ENCODE measurements at places on chromosomes 1 and 21.

DNA sequence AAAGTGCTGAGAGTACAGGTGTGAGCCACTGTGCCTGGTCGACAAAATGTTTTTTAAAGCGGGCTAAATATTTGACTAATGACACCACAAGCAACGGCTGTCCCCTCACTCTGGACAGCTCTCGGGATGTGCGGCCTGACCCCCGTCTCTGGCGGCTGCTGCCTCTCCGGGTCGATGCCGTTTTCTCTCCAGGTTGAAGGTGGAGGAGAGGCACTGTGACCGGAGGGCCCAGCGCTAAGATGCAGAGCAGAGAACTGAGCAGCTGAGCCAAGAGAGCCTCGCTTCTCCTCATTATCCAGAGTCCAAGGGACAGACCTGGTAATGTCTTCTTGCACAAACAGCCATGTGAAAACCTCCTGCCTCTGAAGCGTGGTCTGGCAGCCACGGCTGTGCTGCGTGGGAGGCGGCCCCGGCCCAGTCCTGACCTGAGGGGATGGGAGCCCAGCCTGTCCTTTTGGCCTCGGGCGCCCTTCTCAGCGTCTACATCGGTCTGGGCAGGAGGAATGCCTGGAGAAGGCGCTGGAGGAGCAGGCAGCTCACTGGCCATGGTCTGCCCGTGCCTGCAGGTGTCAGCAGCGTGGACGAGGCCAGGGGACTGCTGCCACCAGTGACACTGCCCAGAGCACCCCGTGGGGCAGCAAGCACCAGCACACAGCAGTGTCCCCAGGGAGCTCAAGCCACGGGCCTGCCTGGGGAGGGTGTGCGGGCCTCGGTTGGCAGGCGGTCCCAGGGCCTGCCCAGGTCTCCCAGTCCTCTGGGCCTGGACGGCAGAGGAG lies 10.3 kb downstream of the MORN1 start:
- no peak for DNase-seq
- no peaks in the 10 kb centered on the region for H3K36me3 ChIP-seq
- H3K4me1 ChIP-seq = peaks cover 10% of the 10 kb centered on the region
- no peak overlapping the region for H3K4me3 ChIP-seq
- H3K27ac ChIP-seq = no peak overlapping the region
- no peaks in the 10 kb centered on the region for H3K27me3 ChIP-seq

DNA sequence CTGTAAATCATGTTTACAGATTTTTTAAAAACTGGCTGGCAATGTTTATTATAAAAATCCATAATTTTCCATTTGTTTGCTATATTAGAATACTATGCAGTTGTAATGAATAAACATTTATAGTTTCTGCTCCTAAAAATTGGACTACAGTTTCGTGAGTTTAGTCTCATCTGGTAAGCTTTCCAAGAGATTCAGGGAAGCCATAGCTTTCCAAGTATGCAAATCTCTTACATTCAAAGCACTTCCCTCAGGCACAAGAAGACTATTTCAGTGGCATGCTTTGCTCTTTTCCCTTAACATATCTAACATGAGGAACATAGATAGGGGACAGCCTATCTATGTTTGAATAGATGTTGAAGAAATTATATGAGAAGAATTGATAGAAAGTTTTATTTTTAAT lies 77.2 kb downstream of the ADGRL2 start:
- H3K27ac ChIP-seq = no peak overlapping the region
- H3K4me3 ChIP-seq = no peak overlapping the region
- no peaks in the 10 kb centered on the region for H3K27me3 ChIP-seq
- H3K4me1 ChIP-seq = no peaks in the 10 kb centered on the region

DNA sequence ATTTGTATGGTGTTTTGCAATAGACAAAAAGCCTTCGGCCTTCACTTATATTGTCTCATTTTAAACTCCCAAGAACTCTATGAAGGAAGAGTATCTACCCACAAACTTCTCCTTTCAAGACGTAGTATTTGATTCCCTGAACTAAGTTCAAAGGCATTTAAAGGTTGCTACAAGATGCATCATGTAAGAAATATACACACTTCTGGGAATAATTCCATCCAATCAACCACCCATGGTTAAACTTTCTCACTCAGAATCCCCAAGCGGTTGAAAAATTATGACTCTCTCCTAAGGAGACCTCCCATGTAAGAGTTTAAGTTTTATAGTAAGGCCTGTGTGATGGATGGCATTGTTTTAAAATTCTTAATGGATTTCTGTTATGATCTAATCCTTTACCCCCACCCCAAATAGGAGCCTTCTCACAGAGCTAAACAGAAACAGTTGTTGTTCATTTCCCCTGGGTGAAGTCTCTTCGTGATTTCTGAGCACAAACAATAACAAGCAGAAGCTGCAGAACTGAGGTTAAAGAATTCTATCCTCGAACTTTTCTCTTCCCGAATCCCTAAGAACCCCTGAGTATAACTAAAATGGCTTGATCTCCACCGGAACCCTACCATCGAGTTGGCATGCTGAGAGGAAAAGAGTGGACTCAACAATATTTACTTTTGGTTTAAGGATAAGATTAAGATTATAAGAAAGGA lies 185.0 kb downstream of the TGFBR3 start:
- H3K27me3 ChIP-seq = no peaks in the 10 kb centered on the region
- H3K36me3 ChIP-seq = peaks cover 7% of the 10 kb centered on the region
- DNase-seq = no peak
- H3K27ac ChIP-seq = no peak overlapping the region
- no peak overlapping the region for H3K4me3 ChIP-seq

DNA sequence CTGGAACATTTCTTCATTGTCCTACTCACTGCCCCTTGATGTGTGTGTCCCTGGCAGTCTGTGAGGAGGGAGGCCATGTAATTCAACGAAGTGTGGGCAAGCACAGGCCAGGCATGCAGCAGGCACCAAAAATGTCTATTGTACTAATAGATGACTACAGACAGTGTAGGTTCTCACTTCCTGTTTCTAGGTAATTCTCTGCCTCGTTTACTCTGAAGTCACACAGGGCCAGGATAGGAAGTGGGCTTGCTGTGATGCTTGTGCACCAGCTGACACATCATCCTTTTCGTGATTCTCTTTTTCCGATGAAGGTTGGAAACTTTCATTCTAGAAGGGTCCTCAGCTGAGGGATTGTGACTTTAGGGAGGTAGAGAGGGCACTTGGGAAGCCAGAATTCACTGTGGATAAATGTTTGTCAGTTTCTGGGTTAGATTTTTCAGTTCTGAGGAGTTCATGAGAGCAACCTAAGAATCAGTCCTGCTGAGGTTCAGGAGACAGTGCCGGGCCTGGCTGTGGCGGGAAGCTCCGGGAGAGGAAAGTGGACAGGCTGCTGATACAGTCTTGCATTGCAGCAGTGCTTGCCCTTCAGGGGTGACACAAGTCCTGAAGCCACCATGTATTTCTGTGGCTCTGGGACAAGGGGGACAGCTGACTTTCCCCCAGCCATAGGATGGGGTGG lies 4.3 kb upstream of the CSF1 start:
- peak overlapping the region; percentile 85 for H3K27ac ChIP-seq
- no peaks in the 10 kb centered on the region for H3K27me3 ChIP-seq
- H3K36me3 ChIP-seq = no peaks in the 10 kb centered on the region
- peaks cover 45% of the 10 kb centered on the region for H3K4me1 ChIP-seq
- DNase-seq = peak; percentile 90

DNA sequence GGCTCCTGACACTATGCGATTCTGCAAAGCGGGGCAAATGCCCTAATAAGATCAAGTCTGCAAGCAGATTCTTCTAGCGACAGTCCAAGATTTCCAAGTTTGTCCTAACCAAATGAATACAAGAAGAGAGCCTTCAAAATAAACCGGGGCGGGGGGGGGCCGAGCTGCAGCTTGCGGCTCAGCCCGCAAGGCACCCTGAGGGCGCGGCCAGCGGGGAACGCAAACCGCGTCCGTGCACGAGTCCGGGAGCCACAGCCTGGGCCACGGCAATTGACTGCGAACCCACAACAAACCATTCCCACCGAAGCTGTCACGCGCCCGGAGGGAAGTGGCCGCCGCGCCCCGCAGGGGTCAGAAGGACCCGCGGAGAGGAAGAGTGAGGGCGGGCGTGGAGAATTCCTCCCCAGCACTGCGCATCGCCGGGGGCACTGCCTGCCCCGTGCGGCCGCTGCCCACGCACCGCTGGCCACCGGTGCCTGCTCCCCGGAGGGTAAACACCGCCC lies 687 bp downstream of the TGFBR3 start:
- H3K27ac ChIP-seq = peak overlapping the region; percentile 60
- H3K27me3 ChIP-seq = no peaks in the 10 kb centered on the region
- H3K4me3 ChIP-seq = peak overlapping the region; percentile 80
- peaks cover 33% of the 10 kb centered on the region for H3K4me1 ChIP-seq
- peak; percentile 37 for DNase-seq

GRCh38 chr1:51989582-51990477 lies 670 bp downstream of the RAB3B start:
- no peak overlapping the region for H3K4me3 ChIP-seq
- DNase-seq = no peak
- peaks cover 22% of the 10 kb centered on the region for H3K27me3 ChIP-seq

Measured in CD4-positive, CD25-positive, alpha-beta regulatory T cell (primary cell).